Left ventricle myocardium inferior (tissue), 1 donor: ENCODE measurements at places on chromosomes 4 and X.

GRCh38 chr4:41656572-41657520 lies 91.7 kb downstream of the PHOX2B start:
- peak; percentile 32 for DNase-seq

DNA sequence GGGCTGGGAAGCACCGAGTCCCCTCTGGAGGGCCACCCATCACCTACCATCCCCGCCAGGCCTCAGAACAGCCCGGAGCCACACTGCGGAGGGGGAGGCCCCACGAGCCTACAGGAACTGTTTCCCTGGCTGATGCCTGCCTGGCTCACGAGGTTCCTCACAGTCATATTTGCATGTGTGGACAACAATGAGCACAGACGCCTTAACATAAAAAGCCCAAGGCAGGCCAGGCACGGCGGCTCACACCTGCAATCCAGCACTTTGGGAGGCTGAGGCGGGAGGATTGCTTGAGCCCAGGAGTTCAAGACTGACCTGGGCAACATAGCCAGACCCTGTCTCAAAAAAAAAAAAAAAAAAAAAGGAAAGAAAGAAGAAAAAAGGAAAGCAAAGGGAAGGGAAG lies 125.9 kb downstream of the FAM53A start:
- DNase-seq, result no peak

- no peak for DNase-seq
These were observed 1049.9 kb upstream of the TENM3 start for GRCh38 chr4:181193131-181193930.

DNA sequence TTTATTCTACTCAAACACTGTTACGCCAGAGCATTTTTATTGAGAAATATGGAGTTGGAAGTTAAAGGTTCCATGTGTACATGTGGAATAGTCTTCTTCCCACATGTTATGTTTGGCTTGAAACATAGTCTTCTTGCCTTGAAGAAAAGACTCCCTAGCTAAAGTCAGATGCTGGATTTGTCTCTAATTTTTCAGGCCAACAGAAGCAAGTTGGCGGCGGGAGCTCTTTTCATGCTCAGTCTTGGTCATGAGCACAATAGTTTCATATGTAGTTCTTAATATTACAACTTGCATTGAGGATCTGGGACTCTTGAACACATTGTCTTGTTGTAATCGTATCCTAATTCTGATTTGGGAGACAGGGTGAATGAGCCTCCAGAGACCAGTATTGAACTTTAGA lies 19.4 kb downstream of the SEPTIN11 start:
- peak; percentile 15 for DNase-seq

GRCh38 chr4:2443956-2444740 lies 24.8 kb upstream of the RNF4 start:
- DNase-seq, result no peak

- no peak for DNase-seq
These were observed 97.5 kb upstream of the ZNF518B start for GRCh38 chr4:10554694-10555093.

DNA sequence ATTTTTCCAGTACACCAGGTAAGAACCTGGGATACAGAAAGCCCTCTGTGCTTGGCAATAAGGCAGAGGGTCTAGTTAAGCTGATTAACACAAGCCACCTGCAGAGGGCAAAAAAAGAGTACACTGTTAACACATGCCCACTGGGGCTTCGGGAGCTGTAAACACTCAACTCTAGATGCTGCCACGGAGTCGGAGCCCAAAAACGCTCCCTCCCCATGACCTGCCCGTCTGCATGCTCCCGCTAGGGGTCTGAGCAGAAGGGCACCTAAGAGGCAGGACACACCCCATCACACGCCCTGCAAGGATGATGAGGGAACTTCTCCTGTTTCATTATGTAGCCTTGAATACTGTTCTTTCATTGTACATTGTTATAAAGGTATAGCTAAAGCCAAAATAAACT lies 715.6 kb upstream of the AADAT start:
- DNase-seq, result no peak

DNA sequence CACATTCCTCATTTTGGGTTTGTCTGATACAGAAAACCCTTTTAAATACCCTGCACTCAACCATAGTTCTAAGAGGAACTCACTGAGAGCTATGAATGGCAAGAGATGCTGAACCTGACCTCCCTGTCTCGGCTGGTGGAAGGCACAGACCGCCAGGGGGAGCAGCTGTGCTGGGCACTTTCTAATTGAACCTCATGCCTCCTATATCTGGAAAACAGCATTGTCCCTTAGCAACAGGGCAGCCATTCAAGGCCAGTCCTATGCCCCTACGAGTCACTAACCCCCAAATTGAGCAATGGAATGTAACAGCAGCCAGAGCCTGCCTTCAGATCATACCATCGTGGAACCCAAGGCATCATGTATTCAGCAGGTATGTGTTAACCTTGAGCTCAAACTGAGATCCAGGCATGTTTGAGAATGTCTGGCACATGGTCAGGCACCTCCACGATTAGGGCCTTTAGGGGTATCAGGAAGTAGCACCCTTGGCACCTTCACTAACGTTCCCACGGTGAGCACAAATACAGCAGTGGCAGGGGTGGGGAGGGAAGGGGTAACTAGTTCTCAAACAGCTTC lies 5.1 kb downstream of the USP27X start:
- peak; percentile 56 for DNase-seq

- DNase-seq, result no peak
These were observed 47.3 kb upstream of the TLR3 start for GRCh38 chr4:186021461-186022167.

GRCh38 chr4:107050525-107051135 lies 14.5 kb upstream of the DKK2 start:
- DNase-seq, result no peak

DNA sequence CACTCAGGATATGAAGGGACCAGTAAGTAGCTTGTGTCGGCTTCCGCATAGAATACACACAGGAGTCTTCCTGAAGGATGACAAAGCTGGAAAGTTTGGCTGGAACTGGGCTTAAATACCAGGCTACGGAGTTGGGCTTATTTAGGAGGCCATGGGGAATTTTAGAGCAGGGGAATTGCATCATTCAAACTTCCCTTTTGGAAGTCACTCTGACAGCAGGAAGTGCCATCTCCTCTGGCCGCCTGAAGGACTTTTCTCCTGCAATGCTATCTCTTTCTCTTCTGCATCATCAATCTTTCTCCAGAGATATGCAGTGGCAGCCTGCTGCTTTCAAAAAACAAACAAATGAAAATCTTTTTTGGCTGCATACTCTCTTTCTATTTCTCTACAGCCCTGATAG lies 48.4 kb upstream of the PAK3 start:
- DNase-seq, result no peak

GRCh38 chr4:183449193-183449882 lies 4.9 kb downstream of the CDKN2AIP start:
- no peak for DNase-seq

- DNase-seq, result no peak
These were observed 117.9 kb downstream of the MID1IP1 start for GRCh38 chrX:38919202-38919601.

- DNase-seq, result no peak
These were observed 189.2 kb upstream of the GK2 start for GRCh38 chr4:79597266-79597665.

- DNase-seq, result peak; percentile 5
These were observed 107.8 kb downstream of the ADRA2C start for GRCh38 chr4:3874028-3874415.

DNA sequence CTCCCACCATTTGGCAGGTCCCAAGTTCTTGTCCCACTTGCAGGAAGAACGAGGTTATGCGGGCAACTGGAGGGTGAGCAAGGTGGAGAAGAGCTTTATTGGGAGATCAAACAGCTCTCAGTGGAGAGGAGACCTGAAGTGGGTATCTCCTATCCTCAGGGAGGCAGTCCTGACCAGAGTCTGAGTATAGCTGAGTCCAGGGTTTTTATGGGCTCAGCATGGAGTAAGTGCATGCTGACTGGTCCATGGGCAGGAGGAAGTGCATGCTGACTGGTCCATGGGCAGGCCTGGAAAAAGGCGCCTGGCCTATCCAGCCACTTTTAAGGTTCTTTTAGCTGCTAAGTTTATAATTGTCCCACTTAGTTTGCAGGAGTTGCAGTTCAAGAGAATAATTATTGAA lies 7.4 kb upstream of the HNRNPD start:
- no peak for DNase-seq

GRCh38 chrX:43656005-43656494 lies at the start of gene MAOA:
Gene MAOA (plus strand): TSS chrX:43656299. CDS start chrX:43656342, 43 bp downstream.
- peak; percentile 80 for DNase-seq

- DNase-seq, result no peak
These were observed 41.5 kb upstream of the FGF2 start for GRCh38 chr4:122785099-122785498.

GRCh38 chrX:15790769-15791290 lies 546 bp downstream of the ZRSR2 start:
- DNase-seq, result no peak

DNA sequence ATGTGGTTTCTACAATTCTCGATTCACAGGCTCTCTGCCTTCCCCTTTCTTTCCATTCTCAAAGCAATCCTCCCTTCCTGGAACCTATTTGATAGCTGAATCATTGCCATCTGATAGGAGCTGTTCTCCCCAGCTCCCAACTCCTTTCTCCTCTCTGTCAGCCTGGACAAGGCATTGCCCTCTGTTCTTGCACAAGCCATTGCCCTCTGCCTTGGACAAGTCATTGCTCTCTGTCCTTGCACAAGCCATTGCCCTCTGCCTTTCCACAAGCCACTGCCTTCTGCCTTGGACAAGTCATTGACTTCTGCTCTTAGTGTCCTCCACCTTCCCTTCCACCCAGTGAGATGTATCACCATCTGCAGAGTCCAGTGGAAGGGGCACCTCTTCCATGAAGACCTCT lies 256.1 kb upstream of the STS start:
- DNase-seq, result no peak

DNA sequence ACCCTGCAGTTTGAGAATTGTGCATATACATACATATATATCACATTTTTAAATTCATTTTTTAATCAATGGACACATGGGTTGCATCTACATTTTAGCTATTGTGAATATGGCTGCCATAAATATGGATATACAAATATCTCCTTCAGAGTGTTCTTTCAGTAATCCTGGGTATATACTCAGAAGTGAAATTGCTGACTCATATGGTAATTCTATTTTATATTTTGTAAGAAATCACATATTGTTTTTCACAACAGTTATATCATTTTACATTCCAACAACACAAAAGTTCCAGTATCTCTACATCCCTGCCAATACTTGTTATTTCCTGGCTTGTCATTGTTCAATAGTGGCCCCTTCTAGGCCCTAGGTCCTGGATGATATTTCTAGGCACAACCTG lies 20.6 kb upstream of the HSFX4 start:
- DNase-seq, result no peak

GRCh38 chrX:110146521-110146920 lies 143.6 kb downstream of the TMEM164 start:
- no peak for DNase-seq

DNA sequence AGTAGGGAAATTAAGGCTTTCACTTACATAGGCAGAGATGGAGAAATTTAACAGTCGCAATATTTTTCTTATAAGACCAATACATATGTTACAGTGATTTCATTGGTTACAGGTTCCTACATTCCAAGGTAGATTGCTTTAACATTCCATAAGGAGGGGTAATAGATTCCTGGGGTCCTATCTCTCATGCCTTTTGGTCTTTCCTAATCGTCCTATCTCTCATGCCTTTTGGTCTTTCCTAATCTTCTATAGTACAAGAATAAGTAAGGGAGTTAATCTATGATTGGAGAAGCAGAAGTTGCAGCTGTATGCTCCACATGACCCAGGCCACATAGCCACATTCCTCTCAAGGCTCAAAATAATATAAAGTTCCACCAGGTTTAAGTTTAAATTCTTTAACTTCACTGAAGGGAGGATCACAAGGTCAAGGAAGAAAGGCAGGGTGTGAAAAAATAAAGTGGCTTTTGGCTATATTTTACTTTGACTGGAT lies 285.0 kb upstream of the BOD1L1 start:
- no peak for DNase-seq

- DNase-seq, result no peak
These were observed 48.0 kb downstream of the CXXC4 start for GRCh38 chr4:104446431-104447278.

DNA sequence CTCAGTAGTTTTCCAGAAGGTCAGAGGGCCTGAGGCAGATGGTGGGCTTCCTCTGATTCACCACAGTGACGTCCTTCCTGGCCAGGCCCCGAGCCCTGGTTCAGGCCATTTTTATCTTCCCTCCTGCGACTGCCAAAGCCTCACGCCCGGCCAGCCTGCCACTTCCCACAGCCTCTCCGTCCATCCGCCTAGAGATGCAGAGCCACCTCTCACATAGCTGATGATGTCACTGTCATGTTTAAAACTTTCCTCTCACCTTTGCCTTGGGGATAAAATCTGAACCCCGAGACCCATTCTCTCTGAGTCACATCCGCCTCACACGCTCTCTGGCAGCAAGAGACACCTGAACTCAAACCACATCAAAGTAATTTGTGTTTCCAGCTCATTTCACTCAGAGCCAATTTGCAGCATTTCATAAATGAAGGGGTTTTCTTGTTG lies 175.3 kb downstream of the QDPR start:
- DNase-seq, result peak; percentile 16
